ENCODE measurements at places on chromosomes 7 and 10.

DNA sequence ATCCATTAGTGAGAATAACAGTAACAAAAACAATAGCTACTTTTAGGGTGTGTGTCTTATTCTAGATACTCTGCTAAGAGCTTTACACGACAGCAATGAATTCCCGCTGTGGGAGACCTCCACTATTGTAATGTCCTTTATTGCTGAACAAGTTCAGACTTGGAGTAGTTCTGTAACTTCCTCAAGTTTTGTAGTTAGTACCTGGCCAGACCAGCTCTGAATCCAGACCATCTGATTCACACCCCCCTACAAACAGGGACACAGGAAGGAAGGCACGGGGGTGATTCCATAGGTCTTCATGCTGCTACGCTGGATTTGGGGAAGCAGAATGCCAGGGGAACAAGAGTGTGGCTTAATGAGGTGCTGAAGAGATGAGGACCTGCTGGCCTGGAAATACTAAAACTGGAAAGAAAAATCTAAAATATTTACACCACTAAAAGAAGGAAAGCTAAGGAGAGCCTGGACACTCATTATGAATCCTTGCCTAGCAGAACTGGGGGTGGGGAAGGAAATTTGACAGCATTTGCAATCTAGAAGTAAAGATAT, 194.6 kb upstream of the TMEM72 start:
- no peak for DNase-seq

DNA sequence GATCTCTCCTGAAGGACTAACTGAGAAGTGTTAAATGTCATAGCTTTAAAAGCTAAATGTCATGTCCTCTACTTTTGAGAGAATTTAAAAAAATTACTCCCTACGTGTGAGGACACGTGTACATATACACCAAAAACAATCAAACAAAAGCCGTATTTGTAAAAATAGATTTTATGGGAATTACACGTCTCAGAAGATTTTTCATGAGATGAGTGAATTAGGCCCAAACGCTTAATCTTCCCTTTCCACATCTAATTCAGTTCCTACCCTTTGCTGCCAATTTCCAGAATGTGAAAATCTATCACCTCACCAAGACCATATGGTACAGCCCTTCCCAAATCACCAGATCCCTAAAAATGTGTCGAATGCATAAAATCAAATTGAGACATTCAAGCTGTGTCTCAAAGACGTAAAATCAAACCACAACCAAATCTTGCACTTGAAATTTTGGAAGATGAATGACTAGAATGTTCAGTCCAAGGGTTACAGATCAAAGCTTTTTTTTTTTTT, 1.0 kb upstream of the CTTNBP2 start:
- no peak for DNase-seq

DNA sequence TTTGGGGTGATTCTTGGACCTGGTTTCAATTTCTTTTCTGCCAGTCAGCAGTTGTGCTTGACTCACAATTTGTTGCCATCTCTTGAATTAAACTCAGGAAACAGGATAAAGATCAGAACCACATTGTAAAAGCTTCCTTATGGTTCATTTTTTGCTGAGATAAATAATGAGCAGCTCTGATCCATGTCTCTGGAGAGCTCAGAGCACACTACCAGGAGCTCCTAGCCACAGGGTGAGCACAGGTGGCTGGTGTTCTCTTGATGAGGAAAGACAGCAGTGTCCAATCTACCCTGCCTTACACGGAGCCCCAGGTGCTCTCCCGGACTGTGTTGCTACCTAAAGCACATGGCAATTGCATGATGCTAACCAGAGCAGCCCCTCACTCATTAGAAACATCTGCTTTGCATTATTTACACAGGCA, 17.2 kb upstream of the FAM170B start:
- DNase-seq = no peak

- no peak for DNase-seq
Measured at GRCh38 chr7:98163704-98164494, 47.3 kb upstream of the BHLHA15 start.

GRCh38 chr10:89505640-89506275, 29.6 kb downstream of the SLC16A12 start:
- no peak for DNase-seq

- no peak for DNase-seq
Measured at GRCh38 chr10:29285624-29286051, 3.2 kb upstream of the LYZL1 start.

GRCh38 chr7:30572212-30572841, 22.4 kb upstream of the GARS1 start:
- no peak for DNase-seq

DNA sequence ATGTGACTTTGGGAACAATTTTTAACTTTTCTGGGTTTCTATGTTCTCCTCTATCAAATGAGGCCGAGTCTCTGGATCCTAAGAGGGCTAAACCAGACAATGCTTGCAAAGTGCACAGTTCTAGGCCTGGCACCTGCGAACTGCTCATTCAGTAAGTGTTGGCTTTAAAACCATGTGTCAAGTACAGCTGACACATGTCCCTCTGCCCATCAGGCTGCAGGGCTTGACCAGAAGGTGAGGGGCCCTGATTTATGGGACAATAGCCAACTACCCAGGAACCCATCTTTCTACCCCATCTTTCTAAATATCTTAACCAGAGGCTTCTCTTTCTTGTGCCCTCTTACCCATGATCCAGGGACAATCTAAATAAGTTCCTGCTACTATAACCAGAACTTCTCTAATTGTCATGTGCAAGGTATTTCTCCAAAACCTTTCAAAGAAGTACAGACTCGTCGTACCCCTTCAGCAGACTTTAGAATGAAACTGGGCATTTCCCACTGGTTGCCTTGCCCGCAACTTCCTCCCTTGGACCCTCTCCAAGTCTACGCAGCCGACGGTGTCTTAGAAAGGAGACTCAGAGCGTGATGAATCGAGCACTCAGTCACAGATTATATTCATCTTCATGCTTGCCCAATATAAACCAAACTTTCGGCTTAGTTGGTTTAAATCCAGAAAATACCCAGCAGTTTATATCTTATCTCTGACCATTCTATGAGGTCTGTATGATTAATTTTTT, 69.8 kb upstream of the STEAP1B start:
- DNase-seq = no peak
